ENCODE measurements at places on chromosomes 12 and 14.

DNA sequence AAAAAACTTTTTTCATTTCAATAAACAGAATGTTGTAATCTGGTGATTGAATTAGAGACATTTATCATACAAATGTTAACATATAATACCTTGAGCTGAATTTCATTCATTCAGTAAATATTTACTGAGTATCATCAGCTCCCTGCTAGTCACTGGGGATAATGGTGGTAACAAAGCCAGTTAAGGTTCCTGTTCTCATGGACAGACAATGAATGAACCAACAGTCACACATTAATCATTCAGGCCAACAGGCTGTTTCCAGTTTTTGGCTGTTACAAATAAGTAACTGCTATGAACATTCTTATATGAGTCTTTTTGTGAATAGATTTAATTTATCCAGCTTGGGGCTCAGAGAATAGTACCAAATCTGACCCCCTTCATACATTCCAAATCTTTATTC is 13.5 kb downstream of the EXD2 start:
- no peak for DNase-seq

DNA sequence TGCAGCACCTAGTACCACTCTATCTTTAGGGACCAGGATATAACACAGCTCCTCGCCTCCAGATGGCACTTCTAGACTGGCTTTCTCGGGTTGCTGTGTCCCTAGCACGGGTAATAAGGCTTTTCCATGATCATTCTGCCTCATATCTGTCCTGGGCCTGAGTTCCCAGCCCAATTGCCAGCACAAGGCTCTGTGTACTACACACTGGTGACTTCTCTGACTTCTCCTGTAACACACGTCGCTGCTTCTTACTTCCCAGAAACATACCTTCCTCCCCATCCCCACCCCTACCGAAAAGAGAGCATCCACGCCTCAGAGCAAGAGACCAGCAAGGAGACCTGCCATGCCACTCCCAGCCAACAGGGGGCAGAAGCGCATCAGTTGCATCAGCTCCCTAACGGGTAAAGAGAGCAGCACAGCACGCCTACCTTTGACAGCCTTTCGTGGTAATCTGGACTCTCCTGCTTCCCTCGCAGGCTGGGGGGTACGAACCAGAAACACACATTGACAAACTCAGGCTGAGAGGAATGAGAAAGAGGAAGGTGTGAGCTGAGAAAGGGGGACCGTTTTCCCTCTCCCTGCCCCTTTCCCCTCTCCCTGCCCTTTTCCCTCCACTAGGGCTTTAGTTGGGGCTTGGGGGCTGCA is 21.2 kb upstream of the ZNF740 start:
- DNase-seq = peak; percentile 70

DNA sequence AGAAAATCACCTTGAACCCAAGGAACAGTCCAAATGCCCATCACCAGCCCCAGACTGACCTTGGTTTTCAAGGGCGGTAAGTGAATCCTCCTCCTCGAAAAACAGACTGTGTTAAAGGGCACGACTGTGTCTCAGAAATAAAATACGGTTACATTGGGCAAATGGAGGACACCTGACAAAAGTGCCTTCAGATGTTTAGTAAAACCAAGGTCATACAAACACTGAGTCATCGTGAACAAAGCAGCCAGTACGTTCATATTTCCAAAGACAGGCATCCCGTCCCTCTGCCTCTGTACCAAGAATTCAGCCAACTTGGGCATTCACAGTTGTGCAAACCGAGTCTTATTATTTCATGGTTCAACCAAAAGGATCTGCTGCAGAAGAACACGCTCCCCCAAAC is 25.9 kb downstream of the FOXN3 start:
- no peak for DNase-seq

- no peak for DNase-seq
Observed at GRCh38 chr14:32203928-32204357, 874 bp upstream of the RNU6-8 start.

DNA sequence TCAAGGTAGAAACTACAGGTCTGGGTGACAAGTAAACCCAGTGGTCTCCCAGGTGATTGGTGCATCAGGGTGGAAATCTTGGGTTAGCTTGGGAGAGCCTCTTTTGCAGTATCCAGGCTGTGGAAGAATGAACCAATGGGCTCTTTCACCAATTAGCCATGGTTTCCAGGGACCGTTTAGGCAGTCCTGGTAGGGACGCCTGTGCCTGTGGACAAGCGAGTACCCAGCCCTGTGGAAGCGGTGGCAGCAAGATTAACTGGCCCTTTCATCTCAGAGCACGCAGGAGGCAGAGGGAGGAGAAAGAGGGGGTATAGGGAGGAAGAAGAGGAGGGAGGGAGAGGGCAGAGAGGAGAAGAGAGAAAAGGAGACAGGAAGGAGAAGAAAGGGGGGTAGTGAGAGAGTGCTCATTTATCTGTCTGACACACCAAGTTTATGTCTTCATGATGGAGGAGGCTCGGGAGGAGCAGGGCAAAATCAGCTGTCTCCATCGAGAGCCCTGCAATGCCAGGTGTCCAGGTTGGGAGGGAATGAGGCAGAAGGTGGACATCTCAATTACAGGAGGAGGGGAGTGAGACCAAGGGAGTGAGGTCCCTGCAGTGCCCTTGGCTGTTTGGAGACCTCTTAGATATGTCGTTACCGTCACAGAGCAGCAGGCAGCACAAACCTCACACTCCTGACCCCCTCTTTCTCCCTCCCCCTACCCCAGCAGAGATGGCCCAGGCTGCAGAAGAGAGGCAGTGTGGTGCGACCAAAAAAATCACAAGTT is 4.6 kb upstream of the ZDHHC22 start:
- DNase-seq = no peak

GRCh38 chr14:104660597-104660996 is 28.8 kb upstream of the INF2 start:
- DNase-seq = no peak

DNA sequence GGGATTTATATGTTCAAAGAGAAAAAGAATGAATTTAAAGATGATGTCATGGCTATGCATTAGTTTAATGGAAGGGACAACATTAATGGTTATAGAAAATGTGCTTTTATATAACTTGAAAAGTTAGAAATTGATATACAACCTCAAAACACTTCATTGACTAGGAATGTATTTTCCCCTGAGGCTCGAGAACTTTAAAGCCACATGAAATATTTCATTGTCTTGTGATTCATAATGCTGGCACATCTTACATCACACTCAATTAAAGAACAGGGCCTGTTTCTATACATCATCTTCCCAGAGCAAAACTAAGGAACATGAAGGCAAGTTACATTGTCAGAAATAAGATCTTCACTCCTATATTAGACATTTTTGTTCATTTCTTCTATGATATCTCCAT is 35.2 kb upstream of the PAWR start:
- no peak for DNase-seq

GRCh38 chr14:46051796-46052195 is 599.8 kb downstream of the RPL10L start:
- DNase-seq = no peak

- peak; percentile 14 for DNase-seq
Observed at GRCh38 chr14:73457041-73457923, 1.1 kb downstream of the NUMB start.

- DNase-seq = no peak
Observed at GRCh38 chr12:47078733-47079467, 521 bp upstream of the PCED1B start.

DNA sequence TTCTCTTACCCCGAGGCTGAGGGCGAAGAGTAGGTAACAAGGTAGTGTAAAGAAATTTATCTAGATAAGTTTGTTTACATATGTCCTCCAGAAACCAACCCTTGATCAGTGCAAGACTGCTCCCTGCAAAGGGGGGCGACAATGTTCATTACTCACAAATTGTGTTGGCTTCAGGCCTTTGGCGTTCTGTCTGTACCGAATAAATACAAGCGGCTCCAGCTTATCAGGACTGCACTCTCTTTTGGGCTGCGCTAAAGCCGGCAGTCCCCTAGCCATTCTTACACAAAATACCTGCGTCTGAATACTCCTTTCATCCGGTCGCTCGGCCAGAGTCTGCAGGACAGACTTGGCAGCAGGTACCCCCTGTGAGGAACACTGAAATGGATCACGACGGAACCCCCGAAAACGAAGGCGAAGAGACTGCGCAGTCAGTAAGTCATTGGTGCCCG is 116.4 kb downstream of the PPHLN1 start:
- DNase-seq = no peak

DNA sequence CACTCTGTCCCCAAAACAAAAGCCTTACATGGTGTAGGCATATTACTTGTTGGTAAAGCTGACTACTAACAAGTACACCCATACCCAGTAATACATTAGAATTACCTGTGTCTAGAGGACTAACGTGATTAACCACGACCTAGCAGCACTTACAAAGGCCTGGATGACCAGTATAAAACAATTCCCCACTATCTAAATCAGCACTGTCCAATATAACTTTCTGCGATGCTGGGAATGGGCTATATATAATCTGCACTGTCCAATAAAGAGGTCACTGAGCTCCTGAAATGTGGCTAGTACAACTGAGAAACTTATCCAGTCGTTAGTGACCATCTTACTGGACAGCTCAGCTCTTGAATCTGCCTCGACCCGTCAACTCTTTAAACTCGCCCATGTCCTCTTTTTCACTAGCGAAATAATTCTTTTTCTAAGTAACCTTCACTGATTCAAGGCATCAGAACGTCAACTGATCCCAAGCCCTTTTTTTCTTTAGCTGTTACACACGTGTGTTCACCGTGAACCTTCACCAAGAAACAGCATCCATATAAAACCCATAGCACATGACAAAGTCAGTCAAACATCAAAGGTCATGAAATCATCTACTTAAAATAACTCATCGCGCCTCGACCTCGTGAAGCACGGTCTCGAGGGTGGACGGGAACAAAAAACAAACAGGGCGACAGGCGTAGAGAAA is 905 bp upstream of the CIPC start:
- DNase-seq = no peak

GRCh38 chr12:115828168-115828567 is 449.3 kb downstream of the MED13L start:
- DNase-seq = no peak

DNA sequence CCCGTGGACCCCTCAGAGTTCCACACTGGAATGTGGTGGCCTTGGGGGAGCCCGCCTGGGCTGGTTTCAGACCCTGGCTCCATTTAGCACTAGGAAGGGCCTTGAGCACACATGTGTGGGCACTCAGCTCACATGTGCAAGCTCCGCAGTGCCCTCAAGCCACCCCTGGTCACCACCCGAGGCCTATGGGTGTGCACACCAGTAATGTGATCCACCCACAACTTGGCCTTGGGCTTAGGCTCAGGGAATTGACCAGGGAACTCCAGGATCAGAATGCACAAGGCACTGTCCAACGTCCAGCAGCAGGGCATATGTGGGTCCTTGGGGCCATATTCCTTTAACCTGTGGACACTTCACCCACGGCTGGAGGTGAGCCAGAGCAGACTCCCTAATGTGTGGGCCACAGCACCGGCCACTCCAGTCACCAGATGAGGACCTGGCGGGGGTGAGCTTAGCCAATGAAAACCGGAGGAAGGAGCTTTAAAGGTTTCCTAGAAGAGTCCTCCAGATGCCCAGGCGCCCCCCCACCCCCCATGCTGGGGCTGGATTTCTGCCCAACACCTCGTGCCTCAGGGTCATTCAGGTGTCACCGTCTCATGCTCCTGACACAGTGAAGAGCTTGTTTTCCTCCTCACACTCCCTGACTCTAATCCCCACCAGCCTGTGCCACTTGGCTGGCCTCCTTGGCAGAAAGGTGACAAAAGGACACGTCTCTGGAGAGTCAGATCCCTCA is 209.2 kb downstream of the ZFP36L1 start:
- DNase-seq = no peak

DNA sequence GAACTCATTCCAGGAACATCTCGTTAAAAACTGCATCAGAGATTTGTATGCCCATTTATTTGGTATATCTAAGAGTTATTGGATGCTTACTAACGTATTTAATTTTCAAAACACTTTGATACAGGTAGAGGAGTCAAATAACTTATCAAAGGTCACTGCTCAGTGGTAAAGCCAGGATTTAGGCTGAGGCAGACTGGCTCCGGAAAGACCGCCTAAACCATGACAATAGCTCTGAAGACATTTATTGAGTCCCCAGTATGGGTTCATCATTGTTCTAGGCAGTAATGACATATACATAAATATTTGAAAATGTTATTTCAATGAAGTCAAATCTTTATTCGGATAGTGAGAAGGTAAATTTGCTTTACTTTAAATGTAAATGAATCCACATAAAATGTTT is 30.3 kb downstream of the WBP11 start:
- DNase-seq = no peak

DNA sequence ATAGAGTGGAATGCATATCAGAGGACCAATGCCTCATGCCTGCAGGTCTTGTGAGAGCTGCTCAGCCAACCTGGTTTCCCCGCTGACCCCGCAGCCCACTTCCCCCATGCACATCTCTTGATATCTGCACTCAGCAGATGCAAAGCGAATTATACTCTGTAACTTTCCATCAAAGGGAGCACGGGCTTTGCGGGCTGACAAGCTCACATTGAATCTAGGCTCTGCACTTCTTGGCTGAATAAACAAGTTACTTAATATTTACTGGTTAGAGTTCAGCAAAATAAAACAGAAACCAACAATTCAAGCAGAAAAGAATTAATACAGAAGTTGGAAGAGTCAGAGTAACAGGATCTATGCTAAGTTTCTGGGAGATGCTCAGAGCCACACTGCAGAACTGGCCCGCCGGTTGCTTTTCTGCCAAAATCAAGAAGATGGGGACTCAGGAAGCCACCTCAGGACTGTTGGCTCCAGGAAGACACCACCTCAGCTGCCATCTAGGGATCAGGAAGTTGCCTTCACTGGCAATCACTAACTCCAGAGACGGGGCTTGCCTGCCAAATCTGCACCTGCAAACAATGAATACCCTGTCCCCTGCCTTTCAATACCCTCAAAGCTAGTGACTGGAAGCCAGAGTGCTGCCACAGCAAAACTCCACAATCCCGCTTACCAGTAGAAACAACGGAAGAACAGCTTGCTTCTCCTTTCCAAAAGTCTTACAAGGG is 46.5 kb downstream of the NR1H4 start:
- no peak for DNase-seq

GRCh38 chr12:71517145-71517846 is 77.7 kb downstream of the LGR5 start:
- DNase-seq = no peak

- DNase-seq = peak; percentile 66
Observed at GRCh38 chr14:91573894-91574837, 64.1 kb upstream of the PPP4R3A start.

Data from activated CD8-positive, alpha-beta memory T cell treated with anti-CD3 and anti-CD28 coated beads for 48 hours (primary cell).